ENCODE measurements at places on chromosomes 3 and 15. TPM values are rescaled to one million over a fixed set of nuclear protein-coding genes. Genes with fewer than 3 reads are reported as not detected.

The SCN5A gene
- 0.61 TPM for total RNA-seq

The GPR62 gene
- not detected for total RNA-seq

The ATOSA gene
- total RNA-seq = 21.8 TPM

The CACNA2D2 gene
- total RNA-seq = not detected

The MASP1 gene
- 0.17 TPM for total RNA-seq

The PLAAT1 gene
- total RNA-seq = 7.3 TPM

DNA sequence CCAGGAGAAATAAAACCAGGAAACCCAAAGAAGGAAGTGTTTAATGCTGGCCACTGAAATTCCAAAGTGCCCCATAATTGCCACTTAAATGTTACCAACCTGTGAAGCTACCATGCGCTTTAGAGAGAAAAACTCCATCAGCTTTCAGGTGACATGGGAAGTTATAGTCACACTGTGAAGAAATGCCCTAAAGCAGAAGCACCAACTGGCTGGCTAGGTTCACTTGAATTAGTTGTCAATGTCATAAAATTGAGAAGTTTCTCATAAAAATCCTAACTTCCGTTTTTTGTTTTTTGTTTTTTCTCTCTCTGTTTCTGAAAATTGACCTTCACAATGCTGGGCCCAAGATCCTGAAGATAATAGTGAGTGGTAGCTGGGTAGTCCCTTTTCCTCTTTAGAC lies 167.9 kb upstream of the CTNNB1 start:
- peaks cover 5% of the 10 kb centered on the region for H3K4me1 ChIP-seq
- H3K36me3 ChIP-seq = no peaks in the 10 kb centered on the region
- H3K4me3 ChIP-seq = no peak overlapping the region
- H3K27me3 ChIP-seq = peaks cover 15% of the 10 kb centered on the region
- DNase-seq = no peak

DNA sequence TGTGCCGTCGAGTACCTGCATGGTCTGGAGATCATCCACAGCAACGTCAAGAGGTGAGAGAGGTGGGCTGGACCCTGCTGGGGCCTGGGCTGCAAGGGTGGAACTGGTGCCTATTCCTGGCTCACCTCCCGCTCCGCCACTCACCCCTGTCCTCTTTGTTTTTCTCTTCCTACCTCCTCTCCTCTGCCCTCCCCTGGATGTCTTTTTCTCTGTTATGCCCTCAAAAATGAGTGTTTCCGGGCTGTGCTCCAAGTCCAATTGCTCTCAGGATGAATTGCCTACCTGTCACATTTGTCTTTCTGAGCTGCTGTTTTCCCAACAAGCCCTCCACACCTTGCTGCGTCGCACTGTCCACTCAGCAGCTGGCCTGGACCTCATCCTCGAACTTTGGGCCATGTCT lies 28.5 kb upstream of the TATDN2 start:
- peak overlapping the region; percentile 84 for H3K27ac ChIP-seq

DNA sequence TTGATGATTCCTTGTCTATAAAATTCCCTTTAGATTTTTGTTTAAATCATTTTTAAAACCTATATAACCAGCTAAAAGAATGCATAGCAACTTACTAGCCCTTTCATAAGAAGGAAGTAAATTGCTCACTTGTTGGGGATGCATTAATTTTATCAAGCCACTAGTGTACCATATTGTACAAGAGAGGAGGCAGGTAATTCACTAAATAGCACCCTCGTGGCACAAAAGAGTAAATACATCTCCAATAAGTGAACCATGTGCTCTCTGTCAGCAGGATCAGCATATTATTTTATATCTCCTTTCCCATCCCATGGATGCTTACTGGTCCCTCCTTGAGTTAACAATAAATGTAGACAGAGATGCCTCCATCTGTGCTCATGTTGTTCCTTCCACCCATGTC lies 34.3 kb downstream of the FRMD5 start:
- no peak overlapping the region for H3K4me3 ChIP-seq
- peaks cover 4% of the 10 kb centered on the region for H3K36me3 ChIP-seq
- peaks cover 29% of the 10 kb centered on the region for H3K4me1 ChIP-seq
- no peaks in the 10 kb centered on the region for H3K27me3 ChIP-seq
- DNase-seq = no peak
- H3K27ac ChIP-seq = no peak overlapping the region

DNA sequence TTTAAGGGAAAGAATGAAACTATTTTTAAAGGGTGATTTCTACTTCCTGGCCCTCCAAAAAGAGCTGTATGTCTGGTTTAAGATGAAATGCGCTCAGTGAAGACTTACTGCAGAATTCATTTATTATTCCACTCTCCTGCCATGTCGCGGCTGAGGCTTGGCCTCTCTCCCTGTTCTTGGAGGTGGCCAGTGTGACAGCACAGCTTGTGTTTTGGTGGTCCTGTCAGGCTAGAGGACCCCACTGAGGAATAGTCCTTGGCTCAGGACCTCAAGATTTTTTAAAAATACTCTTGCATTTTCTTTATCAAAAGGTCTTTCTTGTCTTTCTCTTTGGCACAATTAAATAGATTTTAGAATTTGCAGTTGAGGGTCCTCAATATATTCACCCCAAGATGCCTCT lies 384.4 kb downstream of the LRTM1 start:
- no peak for DNase-seq
- H3K36me3 ChIP-seq = no peaks in the 10 kb centered on the region
- no peaks in the 10 kb centered on the region for H3K4me1 ChIP-seq
- H3K27me3 ChIP-seq = no peaks in the 10 kb centered on the region
- no peak overlapping the region for H3K4me3 ChIP-seq
- H3K27ac ChIP-seq = no peak overlapping the region

DNA sequence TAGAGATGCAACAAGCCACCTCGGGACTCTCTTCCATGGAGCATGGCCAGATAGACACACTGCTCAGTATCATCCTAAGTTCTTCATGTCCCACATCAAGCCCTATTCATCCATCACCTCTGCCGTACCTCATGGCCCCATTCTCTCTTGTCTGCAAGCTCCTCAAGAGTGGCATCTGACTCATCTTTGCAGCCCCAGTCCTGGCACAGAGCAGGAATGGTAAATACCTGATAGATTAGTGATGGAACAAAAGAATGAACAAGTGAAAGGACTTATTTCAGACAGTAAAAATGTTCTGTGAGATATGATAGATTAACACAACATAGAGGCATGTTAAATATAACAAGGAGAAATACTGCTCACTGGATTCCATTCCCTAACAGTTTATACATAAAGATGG lies 176.4 kb downstream of the ISL2 start:
- no peaks in the 10 kb centered on the region for H3K36me3 ChIP-seq
- H3K4me3 ChIP-seq = no peak overlapping the region
- H3K4me1 ChIP-seq = no peaks in the 10 kb centered on the region

GRCh38 chr3:24521420-24522145 lies 26.9 kb upstream of the THRB start:
- peak; percentile 59 for DNase-seq
- no peaks in the 10 kb centered on the region for H3K27me3 ChIP-seq
- H3K27ac ChIP-seq = no peak overlapping the region
- H3K4me1 ChIP-seq = peaks cover 47% of the 10 kb centered on the region
- peaks cover 21% of the 10 kb centered on the region for H3K36me3 ChIP-seq
- H3K4me3 ChIP-seq = peak overlapping the region; percentile 67

DNA sequence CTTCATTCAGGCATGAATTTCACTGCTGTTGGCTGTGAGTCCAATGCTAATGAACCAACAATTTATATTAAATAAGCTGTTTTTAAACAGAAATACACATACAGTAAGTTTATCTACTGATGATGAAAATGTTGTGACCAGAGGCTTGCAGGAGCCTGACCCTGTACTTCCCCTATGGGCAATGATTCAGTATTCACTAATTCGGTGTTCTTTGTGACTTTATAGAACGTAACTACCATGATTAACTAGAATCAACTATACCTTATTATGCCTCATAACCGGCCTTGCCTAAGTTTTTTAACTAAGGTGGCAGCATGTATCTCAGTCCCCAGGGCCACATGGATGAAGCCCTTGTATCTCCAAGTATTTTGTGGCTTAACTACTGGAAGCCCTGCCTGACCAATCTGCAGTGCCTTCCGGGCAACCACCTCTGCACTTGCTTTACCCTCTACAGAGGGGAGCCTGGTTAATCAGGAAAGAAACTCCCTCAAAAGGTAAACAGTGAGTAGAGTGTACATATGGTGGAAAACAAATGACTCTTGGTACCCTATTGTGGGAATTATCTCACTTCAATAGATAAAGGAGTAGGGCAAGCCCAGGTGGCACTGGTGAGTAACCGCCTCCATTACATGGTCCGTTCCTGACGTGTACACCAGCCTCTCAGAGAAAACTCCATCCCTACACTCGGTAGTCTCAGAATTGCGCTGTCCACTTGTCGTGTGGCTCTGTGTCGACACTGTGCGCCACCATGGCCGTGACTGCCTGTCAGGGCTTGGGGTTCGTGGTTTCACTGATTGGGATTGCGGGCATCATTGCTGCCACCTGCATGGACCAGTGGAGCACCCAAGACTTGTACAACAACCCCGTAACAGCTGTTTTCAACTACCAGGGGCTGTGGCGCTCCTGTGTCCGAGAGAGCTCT lies 11.6 kb upstream of the CLDN18 start:
- H3K27me3 ChIP-seq = peaks cover 26% of the 10 kb centered on the region
- peak overlapping the region; percentile 35 for H3K4me3 ChIP-seq
- no peak for DNase-seq
- H3K27ac ChIP-seq = no peak overlapping the region
- H3K4me1 ChIP-seq = peaks cover 7% of the 10 kb centered on the region

DNA sequence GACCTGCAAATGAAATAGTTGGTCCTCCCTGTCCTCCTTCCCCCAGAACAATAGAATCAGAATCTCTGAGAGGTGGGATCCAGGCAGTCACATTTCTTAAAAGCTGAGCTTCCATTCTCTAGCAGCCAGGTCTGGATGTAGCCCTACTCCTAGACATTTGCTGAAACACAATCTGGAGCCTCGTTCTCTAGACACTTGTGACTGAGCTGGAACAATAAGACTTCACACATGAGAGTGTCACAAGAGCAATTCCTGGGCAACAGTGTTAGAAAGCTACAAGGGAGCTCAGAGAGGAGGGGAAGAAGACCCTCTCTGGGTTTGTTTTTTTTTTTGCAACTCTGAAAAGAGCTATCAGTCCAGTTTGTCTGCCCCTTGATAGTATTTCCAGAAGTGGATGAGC lies 14.5 kb downstream of the CORO2B start:
- peaks cover 83% of the 10 kb centered on the region for H3K27me3 ChIP-seq
- H3K27ac ChIP-seq = no peak overlapping the region
- no peaks in the 10 kb centered on the region for H3K36me3 ChIP-seq
- no peak overlapping the region for H3K4me3 ChIP-seq

DNA sequence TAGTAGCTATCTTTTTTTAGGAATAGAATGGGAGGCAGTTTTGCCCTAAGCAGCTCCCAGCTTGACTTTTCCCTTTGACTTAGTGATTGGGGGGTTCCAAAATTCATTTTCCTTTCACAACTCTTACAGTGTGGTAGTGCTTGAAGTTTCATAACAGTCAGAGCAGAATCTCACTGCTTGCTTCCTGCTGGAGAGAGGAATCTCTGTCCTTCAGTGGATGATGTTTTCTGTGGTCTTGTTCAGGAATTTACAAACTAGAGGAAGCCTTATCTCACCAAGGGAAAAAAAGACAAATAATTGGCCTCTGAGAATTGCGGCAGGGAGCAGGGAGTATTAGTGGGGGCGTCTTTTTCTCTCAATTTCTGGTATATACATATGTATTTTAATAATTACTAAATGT lies 326.6 kb upstream of the C2CD4B start:
- DNase-seq = no peak
- no peaks in the 10 kb centered on the region for H3K4me1 ChIP-seq
- no peak overlapping the region for H3K4me3 ChIP-seq
- no peaks in the 10 kb centered on the region for H3K36me3 ChIP-seq
- no peaks in the 10 kb centered on the region for H3K27me3 ChIP-seq

- H3K4me3 ChIP-seq = no peak overlapping the region
- DNase-seq = no peak
- H3K27me3 ChIP-seq = no peaks in the 10 kb centered on the region
- no peaks in the 10 kb centered on the region for H3K4me1 ChIP-seq
Observed at GRCh38 chr3:39350714-39351113, 21.2 kb downstream of the CCR8 start.

DNA sequence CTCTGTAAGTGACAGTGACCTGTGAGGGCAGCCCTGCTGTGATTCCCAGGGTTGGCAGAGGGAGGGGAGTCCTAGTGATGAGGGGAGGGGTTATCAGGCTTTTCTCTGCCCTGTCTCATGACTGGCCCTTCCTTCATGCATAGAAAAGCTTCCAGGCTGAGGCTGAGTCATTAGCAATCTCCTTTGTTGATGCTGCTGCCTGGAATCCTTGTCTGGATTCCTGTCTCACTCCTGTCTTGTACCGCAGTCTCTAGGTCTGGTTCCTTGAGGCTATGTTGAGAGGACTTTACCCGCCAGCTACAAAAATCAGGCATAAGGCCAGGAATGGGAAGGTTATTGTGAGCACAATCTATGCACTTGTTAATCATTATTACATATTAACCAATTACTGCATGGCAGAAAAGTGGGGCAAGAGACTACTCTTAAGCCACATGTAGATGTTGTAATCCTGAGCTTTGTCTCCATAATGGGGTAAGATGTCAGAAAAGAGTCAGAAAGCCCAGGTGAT lies 7.2 kb downstream of the KLHL6 start:
- H3K4me3 ChIP-seq = no peak overlapping the region
- DNase-seq = peak; percentile 78
- peaks cover 24% of the 10 kb centered on the region for H3K4me1 ChIP-seq
- H3K27ac ChIP-seq = peak overlapping the region; percentile 52

GRCh38 chr15:78338781-78339180 lies 1.4 kb upstream of the CRABP1 start:
- no peaks in the 10 kb centered on the region for H3K27me3 ChIP-seq
- H3K4me1 ChIP-seq = no peaks in the 10 kb centered on the region
- H3K36me3 ChIP-seq = no peaks in the 10 kb centered on the region
- no peak overlapping the region for H3K4me3 ChIP-seq
- H3K27ac ChIP-seq = no peak overlapping the region
- DNase-seq = no peak

GRCh38 chr15:39709941-39710340 lies 72.7 kb downstream of the FSIP1 start:
- H3K4me1 ChIP-seq = no peaks in the 10 kb centered on the region
- no peak overlapping the region for H3K4me3 ChIP-seq
- no peak overlapping the region for H3K27ac ChIP-seq

DNA sequence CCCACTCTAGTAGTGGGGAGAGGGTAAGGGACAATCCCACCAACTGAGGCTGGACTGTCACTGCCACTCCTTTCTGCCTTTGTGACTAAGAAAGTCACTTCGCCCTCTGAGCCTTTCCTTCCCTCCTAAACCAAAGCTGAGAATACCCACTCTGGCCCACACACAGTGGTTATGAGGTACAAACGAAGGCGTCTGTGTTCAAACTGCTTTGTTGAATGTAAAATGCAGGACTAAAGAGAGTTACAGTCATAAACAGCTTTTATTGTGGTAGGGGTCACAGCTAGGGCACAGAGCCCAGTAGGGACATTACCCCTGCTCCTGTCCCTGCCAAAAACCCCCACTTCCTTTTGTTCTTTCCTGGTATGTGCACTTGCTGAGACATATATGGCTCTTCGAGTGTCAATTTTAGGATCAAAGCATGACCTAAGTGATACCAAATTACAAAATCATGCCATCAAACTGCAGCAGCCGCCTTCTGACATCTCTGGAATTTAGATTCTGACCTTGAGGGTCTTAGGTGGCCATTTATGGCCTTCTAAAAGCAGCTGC lies 45.1 kb downstream of the CTDSPL start:
- H3K27me3 ChIP-seq = no peaks in the 10 kb centered on the region
- peak overlapping the region; percentile 80 for H3K27ac ChIP-seq
- peak overlapping the region; percentile 6 for H3K4me3 ChIP-seq
- peaks cover 72% of the 10 kb centered on the region for H3K4me1 ChIP-seq
- H3K36me3 ChIP-seq = peaks cover 17% of the 10 kb centered on the region
